ENCODE measurements at places on chromosomes 12 and 14. TPM values are rescaled to one million over a fixed set of nuclear protein-coding genes. Genes with fewer than 3 reads are reported as not detected.

Gene TAS2R31
- 13.5 TPM for total RNA-seq

Gene B4GALNT3
- 14.1 TPM for total RNA-seq

Gene ARMH4
- 3.6 TPM for total RNA-seq

Gene CLEC4C
- not detected for total RNA-seq

Gene KLHL33
- 2.2 TPM for total RNA-seq

Gene RFX4
- not detected for total RNA-seq

DNA sequence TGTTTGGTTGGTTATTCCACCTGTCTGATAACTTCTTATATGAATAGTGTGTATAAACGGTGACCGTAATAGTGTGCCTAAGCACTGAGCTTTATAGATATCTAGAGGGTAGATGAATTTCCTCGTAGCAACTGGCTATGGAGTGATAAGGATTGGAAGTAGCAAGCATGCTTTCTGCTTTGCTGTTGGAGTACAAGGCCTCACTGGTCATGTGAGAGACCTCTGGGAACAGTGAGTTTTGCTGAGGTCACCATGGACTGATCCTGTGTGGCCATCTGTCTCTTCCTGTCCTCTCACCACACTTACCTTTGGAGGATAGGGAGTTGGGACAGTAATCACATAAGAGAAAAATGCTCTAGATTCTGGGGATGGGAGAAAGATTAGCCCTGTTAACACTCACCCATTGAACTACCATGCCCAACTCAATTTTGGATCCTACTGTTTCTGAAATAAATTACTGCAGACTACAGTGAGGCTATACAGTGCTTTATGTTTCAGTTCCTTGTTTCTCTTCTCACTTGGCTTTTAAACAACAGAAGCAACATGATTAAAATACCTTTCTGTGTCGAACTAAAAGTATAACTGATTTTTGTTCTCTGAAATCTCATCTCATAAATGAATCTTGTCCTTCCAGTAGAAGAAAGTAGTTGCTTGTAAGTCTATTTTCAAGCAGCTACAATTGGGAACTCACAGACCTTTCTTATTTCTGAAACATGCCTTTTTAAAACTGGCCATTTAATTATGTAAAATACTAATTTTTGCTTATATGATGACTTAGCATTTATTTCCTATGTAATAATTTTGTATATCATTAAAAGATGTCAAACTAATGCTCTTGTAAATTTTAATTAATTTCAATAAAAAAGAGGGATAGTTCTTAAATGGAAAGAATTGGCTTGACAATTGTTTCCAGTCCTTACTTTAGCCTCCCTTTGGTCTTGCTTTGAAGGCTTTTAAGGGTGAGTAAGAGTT, 8.3 kb downstream of the TMX1 start:
- H3K4me1 ChIP-seq: no peaks in the 10 kb centered on the region
- H3K36me3 ChIP-seq: peaks cover 52% of the 10 kb centered on the region
- H3K27ac ChIP-seq: no peak overlapping the region

DNA sequence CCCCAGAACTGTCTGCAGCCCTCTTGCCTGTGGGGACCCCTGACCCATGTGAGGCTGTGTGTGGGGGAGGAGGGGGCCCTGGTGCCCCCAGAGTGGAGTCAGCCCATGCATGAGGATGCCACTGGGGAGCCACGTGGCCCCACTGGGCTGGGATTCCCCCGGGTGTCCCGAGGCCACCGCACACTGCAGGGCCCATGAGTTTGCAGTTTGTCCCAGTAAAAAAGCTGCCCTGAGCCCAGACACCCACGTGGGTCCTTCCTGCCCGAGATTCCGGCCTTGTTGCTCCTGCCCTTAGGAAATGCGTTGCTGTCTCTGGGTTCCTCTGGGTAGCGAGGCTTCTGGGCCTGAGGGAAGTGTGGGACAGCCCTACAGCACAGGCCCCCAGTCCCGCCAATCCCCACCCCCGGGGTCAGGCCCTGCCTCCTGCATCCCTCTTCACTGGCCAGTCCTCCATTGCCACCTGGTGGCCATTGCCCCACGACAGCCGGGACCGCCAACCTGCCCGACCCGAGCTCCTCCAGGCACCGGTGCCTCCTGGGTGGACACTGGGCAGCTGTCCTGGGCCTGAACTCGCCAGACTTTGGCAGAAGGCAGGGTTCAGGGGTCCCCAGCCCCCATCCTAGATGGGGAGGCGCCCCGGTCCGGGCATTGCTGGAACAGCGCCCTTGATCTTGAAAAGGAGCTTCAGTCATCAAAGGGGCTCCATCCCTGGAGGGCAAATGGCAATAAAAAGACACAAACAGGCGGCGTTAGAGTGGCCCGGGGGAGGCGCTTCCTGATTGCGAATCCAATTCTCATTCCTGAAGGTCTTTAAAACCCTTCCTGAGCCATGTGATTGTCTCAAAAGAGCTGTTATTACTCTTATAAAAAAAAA, 15.6 kb upstream of the C14orf180 start:
- no peak overlapping the region for H3K27ac ChIP-seq
- no peaks in the 10 kb centered on the region for H3K36me3 ChIP-seq

DNA sequence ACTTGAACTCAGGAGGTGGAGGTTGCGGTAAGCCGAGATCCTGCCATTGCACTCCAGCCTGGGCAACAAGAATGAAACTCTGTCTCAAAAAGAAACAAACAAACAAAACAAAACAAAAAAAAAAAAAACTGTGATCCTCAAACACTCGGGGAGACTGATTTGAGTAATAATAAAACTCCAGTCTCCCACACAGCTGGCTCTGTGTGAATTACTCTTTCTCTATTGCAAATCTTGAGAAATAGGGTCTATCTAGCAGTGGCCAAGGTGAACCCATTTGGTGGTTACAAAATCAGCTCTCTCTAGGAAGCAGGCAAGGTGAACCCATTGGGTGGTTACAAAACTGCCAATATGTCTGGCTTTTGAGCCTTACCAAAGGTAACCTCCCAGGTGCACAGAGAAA, 6.0 kb upstream of the ACOT6 start:
- no peak for DNase-seq
- no peaks in the 10 kb centered on the region for H3K27me3 ChIP-seq
- no peaks in the 10 kb centered on the region for H3K4me1 ChIP-seq
- no peak overlapping the region for H3K4me3 ChIP-seq
- no peaks in the 10 kb centered on the region for H3K36me3 ChIP-seq

Data from tibial nerve (tissue), 4 donors.